CD4-positive, alpha-beta T cell treated with Interleukin-15 for 4 hours (primary cell): ENCODE measurements at places on chromosomes 1 and 21.

DNA sequence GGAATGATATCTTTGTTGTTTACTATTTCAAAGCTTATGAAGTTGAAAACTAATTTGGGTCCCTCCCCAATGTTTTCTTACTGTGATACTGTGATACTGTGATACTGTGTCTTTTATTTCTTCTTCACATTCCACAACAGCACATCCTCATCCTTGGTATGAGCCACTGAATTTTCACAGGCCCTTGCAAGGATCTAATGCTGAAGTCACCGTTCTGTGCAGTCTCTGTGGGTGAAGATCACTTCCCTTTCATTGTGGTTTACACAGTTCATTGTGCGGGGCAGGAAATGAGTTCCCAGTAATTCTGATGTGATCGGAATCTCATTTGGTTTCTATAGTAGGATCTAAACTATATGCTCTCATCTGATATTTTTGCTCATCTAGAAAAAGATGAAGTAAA, 32.1 kb upstream of the PAXBP1 start:
- no peak for DNase-seq

DNA sequence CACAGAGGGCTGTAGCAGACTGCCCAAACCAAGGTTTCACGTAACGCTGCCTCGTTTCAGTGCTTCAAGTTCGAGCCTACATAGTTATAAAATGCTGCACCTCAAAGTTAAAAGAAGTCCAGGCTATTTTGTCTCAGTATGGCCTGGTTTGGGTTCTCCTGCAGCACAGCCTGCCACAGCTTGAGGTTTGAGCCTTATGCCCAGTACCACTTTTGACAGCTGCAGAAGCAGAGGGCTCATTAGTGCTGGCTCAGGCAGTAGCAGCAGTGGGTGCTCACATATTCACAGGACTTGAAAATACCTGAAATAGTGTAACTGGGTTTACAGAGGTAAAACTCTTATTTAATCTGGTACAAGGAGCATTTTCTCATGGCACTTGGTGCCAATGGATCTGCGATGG, 15.3 kb downstream of the SPATA46 start:
- no peak for DNase-seq

DNA sequence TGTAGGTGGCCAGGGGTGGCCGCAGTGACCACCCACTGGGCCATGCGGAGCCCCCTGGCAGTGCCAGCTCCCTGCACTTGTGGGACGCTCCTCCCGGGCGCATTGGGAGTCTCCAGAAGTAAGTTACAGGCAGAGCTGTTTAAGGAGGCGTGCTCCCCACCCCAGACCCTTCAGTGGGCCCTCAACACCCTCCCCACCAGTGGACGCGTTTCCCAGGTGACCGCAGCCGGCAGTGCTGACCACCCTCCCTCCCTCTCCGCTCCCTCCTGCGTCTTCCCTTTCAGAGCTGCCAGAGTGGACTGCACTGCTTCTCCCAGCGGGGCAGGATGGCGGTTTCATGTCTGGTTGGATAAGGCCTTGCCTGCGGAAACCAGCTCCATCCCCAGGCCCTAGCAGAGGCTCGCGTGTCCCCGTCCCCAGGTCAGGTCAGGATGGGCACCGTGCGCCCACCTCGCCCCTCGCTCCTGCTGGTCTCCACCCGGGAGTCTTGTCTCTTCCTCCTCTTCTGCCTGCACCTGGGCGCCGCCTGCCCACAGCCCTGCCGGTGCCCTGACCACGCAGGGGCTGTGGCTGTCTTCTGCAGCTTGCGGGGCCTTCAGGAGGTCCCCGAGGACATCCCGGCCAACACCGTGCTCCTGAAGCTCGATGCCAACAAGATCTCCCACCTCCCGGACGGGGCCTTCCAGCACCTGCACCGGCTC, 1.1 kb downstream of the LRRC3 start:
- no peak for DNase-seq

- peak; percentile 58 for DNase-seq
Measured at GRCh38 chr1:148318123-148318903, 164.8 kb downstream of the PPIAL4G start.

DNA sequence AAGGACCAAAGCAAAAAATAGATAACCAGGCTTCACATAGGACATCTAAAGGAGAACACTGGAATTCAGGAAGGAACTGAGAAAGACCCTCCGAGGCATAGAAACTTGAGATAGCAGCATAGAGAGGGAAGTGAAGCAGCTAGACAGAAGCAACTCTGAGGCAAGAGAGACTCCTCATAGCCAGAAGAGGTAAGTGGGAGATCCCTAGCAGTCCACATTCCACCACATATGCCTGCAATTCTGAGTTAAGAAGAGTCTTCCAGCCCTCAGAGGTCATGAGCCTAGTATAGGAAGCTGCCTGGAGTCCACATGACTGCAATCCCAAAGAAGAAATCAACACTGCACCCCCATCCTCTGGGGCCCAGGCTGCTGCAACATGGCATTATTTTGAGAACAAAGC, 13.9 kb upstream of the FGGY start:
- DNase-seq: no peak

GRCh38 chr1:59432531-59433439, 135.9 kb downstream of the FGGY start:
- DNase-seq: no peak

GRCh38 chr1:48785869-48786268, 9.2 kb upstream of the BEND5 start:
- DNase-seq: no peak

DNA sequence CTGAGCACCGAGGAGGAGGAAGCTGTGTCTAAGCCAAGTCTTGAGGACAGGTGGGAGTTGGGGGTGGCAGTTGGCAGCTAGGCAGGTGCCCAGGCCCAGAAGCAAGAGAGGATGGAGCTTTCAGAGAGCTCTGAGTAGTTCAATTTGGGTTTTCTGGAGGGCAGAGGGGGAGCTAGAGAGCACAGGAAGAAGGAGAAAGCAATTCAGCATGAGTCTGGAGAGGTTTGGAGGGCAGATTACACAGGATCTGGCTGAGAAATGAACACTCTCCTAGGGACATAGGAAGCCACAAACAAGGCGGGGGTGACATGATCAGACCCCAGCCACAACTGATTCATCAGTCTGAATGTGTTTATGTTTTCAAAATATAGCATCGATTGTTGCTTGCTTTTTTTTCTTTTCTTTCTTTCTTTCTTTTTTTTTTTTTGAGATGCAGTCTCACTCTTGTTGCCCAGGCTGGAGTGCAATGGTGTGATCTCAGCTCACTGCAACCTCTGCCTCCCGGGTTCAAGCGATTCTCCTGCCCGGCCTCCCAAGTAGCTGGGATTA, 23.8 kb downstream of the PTPRF start:
- DNase-seq: peak; percentile 26

- no peak for DNase-seq
Measured at GRCh38 chr1:207958376-207959139, 47.6 kb upstream of the CD34 start.

DNA sequence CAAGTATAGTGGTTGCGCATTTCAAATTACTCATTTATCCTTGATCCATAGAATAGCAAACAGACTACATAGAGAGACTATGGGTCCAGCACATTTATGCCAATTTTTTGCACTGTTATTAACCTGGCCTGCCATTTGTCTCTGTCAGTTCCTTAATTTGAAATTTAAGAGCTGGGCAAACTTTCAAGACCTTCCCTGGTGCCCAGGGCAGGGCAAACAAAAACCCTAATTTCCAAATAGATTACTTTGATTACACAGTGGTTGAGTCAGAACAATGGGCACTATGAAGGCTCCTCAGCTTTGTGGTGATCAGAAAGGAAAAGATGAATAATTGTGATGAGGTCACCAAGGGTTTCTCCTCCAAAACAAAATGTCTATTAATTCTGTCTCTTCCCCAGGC, 80.6 kb downstream of the TNFSF18 start:
- no peak for DNase-seq

GRCh38 chr21:38820471-38821239, 14.9 kb downstream of the ETS2 start:
- DNase-seq: no peak

DNA sequence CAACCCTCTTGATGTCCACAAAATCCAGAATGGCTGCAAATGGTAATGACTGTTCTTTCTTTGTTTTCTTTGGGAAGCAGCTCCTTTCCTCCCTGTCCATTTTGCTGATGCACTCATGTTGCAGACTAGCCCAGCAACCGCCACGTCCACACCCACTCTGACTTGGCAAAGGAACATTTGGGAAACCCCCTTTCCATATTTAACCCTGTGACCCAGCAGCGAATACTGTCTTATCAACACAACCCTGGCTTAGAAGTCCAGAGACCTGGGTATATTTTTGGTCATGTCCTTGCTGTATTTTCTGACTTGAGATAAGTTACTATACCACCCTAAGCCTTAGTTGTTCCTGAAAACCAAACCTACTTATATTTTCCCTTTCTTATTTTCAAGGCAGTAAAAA, 18.1 kb upstream of the SHE start:
- no peak for DNase-seq

DNA sequence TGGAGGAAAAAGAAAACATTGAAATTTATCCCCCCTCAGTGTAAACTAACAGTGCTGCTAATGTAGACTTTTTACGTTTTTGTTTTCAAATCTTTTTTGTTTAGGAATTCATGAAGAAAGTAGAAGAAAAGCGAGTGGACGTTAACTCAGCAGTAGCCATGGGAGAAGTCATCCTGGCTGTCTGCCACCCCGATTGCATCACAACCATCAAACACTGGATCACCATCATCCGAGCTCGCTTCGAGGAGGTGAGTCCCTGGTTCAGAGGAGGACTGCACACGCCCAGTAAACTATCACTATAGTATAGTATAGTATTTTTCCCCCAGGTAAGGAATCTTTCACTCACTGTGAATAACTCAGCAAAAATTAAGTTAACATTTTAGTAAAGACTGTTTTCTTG, 37.8 kb upstream of the BMP8A start:
- no peak for DNase-seq

- peak; percentile 45 for DNase-seq
Measured at GRCh38 chr1:112614460-112615065, 4.4 kb downstream of the ST7L start.
